NCI-H2029 treated with DMSO at 0.1 percent for 48 hours (cell line): ENCODE measurements at places on chromosomes 6 and 20.

DNA sequence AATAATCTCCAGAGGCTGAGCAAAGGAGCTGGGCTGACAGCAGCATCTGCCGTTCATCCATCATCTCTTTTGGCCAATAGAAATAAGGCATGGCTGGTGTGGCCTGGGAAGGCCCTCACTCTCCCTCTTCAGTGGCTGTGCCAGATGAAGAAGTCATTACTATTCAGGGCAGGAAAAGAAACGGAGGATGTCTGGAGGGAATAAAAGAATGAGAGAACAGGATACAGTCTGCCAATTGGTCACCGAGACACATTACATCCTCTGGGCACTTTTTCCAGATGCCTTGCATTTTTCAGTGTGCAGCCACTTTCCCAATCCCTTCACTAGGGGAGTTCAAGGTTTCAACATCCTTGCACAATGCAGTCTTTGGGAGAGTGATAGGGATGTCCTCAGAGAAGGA is 32.2 kb upstream of the VGLL2 start:
- DNase-seq, result no peak

DNA sequence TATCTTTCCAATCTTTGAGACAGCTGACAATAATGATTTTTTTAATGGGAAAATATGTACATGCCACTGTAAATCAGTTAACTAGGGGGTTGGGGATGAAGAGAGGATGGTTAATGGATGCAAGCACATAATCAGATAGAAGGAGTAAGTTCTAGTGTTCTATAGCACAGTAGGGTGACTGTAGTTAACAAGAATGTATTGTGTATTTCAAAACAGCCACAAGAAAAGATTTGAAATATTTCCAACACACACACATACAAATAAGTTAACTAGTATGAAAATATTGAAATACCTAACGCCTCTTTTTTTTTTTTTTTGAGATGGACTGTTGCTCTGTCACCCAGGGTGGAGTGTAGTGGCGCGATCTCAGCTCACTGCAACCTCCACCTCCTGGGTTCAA is 153.4 kb upstream of the SALL4 start:
- DNase-seq, result no peak

- no peak for DNase-seq
Measured at GRCh38 chr6:90190131-90190530, 106.5 kb downstream of the BACH2 start.

GRCh38 chr6:107154131-107154800 is 39.0 kb upstream of the BEND3 start:
- DNase-seq, result peak; percentile 97

DNA sequence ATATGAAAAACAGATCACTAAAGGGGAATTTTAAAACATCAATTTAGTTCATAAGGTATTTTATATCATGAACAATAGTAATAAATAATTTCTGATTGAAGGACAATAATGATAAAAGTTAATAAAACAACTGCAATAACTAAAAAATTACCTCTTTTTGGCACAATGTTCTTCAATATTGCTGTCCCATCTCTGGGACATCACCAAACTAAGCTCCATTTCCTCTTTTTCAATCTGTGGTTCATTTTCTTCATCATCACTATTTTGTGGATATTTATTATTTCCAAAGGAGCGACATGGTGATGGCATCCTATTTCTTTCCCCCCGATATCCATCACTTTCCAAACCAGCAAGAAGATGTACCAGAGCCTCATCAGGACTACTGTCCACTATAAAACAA is 103.2 kb downstream of the REV3L start:
- DNase-seq, result no peak

GRCh38 chr20:51517839-51518238 is 24.7 kb downstream of the NFATC2 start:
- no peak for DNase-seq

- no peak for DNase-seq
Measured at GRCh38 chr6:7080311-7080710, 27.4 kb upstream of the RREB1 start.
